ENCODE measurements at places on chromosomes 1 and 21.
A peak's percentile ranks its signal among the peaks of the same experiment; 100 is the strongest.

GRCh38 chr1:222167111-222167510, 380.8 kb downstream of the HHIPL2 start:
- H3K4me1 ChIP-seq, result no peaks in the 10 kb centered on the region
- DNase-seq, result no peak
- no peak overlapping the region for H3K27ac ChIP-seq
- no peaks in the 10 kb centered on the region for H3K36me3 ChIP-seq
- no peaks in the 10 kb centered on the region for H3K27me3 ChIP-seq

GRCh38 chr1:10633416-10633815, 158.7 kb downstream of the PEX14 start:
- no peaks in the 10 kb centered on the region for H3K27me3 ChIP-seq
- H3K36me3 ChIP-seq, result no peaks in the 10 kb centered on the region
- H3K27ac ChIP-seq, result peak overlapping the region; percentile 96
- no peak overlapping the region for H3K4me3 ChIP-seq
- H3K4me1 ChIP-seq, result peaks cover 18% of the 10 kb centered on the region
- DNase-seq, result no peak

DNA sequence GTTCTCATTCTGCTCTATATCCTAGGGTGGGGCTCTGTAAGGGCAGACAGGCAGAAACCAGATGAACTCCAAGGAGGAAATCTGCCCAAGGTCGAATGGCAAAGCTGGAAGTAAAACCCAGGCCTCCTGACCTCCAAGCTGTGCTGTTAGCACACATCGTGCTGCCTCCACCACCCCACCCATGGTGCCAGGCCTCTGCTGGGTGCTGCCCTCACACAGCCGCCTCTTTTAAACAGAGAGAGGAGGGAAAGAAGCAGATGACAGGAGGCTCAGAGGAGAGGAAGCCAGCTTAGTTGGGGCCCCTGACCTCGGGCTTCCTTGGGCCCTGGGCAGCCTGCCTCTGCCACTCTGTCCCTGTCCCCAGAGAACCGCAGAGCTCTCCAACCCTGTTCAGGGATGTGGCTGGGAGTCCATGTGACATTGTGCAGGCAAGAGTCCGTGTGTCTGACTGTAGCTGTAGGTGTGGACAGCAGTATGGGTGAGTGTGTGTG, 1.1 kb downstream of the SYNC start:
- no peaks in the 10 kb centered on the region for H3K27me3 ChIP-seq
- no peaks in the 10 kb centered on the region for H3K36me3 ChIP-seq
- DNase-seq, result no peak
- H3K4me3 ChIP-seq, result peak overlapping the region; percentile 76
- peak overlapping the region; percentile 78 for H3K27ac ChIP-seq
- peaks cover 6% of the 10 kb centered on the region for H3K4me1 ChIP-seq

- no peaks in the 10 kb centered on the region for H3K27me3 ChIP-seq
- H3K4me3 ChIP-seq, result no peak overlapping the region
- H3K4me1 ChIP-seq, result peaks cover 5% of the 10 kb centered on the region
- H3K27ac ChIP-seq, result peak overlapping the region; percentile 94
- H3K36me3 ChIP-seq, result no peaks in the 10 kb centered on the region
Measured at GRCh38 chr1:204418174-204419063, 6.8 kb upstream of the PPP1R15B start.

GRCh38 chr1:152022474-152022873, 14.3 kb downstream of the S100A11 start:
- DNase-seq, result no peak
- no peaks in the 10 kb centered on the region for H3K36me3 ChIP-seq
- no peak overlapping the region for H3K27ac ChIP-seq
- H3K4me3 ChIP-seq, result no peak overlapping the region
- H3K27me3 ChIP-seq, result no peaks in the 10 kb centered on the region
- H3K4me1 ChIP-seq, result no peaks in the 10 kb centered on the region

DNA sequence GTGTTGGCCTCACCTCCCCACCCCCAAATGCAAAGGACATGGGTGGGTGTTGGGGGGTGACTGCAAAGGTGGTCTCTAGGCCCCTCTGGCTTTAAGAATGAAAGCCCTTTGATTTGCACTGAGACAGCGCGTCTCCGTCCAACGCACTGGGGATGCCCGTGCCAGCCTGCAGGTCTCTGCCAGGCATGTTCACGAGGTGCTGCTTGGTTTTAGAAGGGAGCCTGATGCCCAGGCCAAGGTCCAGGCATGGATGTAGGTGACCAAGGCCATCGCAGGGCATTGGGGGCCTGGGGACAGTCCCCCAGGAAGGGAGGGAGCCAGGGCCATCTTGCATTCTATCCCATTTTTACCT, 363.6 kb upstream of the VAMP3 start:
- H3K4me1 ChIP-seq, result no peaks in the 10 kb centered on the region
- H3K36me3 ChIP-seq, result no peaks in the 10 kb centered on the region
- peak; percentile 7 for DNase-seq
- no peak overlapping the region for H3K4me3 ChIP-seq
- H3K27me3 ChIP-seq, result no peaks in the 10 kb centered on the region

DNA sequence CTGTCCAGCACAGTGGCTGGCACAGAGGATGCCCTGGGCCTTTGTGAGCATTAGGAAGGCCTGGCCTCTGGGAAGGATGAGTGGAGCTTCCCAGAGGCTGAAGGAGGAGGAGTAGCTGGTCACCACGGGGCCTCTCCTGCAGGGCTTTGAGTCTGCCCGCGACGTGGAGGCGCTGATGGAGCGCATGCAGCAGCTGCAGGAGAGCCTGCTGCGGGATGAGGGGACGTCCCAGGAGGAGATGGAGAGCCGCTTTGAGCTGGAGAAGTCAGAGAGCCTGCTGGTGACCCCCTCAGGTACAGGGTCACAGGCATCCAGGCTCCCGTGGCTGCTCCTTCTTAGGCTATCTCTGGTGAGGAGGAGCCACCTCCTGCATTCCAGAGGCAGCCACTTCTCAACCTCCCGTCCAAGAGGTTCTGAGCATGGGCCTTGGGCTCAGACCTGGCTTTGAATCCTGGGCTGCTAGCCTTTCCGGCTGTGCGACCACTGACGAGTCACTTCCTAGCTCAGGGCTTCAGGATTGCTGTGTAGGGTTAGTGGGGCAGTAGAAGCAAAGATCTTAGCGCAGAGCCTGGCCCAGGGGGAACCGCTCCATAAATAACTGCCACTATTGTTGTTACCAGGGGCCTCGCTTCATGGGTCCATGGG, 14.0 kb downstream of the SESN2 start:
- DNase-seq, result no peak
- no peaks in the 10 kb centered on the region for H3K4me1 ChIP-seq
- H3K27me3 ChIP-seq, result no peaks in the 10 kb centered on the region
- H3K27ac ChIP-seq, result no peak overlapping the region
- peaks cover 3% of the 10 kb centered on the region for H3K36me3 ChIP-seq

DNA sequence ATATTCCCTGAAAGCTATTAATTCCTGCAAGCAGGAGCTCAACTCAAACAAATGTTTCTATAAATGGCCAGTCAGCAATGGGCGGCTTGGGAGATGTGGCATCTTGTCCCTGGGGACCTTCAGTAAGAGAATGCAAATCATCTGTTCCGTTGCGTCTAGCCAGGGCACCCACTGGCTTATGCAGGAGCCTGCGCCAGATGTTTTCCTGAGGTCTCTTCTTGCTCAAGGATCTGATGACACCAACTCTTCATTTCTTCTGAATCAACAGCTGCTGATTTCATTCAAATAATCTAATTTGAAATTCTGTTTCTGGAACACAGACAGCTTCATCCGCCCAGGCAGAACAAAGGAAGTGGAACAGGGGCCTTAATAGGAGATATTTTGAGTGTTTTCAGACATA, 70.0 kb upstream of the AJAP1 start:
- H3K27ac ChIP-seq, result no peak overlapping the region
- no peaks in the 10 kb centered on the region for H3K27me3 ChIP-seq
- H3K4me1 ChIP-seq, result no peaks in the 10 kb centered on the region
- H3K4me3 ChIP-seq, result no peak overlapping the region

GRCh38 chr1:119873135-119874015, 22.9 kb downstream of the ADAM30 start:
- H3K36me3 ChIP-seq, result no peaks in the 10 kb centered on the region
- H3K4me1 ChIP-seq, result no peaks in the 10 kb centered on the region
- DNase-seq, result no peak
- H3K27ac ChIP-seq, result peak overlapping the region; percentile 68
- no peak overlapping the region for H3K4me3 ChIP-seq
- no peaks in the 10 kb centered on the region for H3K27me3 ChIP-seq

DNA sequence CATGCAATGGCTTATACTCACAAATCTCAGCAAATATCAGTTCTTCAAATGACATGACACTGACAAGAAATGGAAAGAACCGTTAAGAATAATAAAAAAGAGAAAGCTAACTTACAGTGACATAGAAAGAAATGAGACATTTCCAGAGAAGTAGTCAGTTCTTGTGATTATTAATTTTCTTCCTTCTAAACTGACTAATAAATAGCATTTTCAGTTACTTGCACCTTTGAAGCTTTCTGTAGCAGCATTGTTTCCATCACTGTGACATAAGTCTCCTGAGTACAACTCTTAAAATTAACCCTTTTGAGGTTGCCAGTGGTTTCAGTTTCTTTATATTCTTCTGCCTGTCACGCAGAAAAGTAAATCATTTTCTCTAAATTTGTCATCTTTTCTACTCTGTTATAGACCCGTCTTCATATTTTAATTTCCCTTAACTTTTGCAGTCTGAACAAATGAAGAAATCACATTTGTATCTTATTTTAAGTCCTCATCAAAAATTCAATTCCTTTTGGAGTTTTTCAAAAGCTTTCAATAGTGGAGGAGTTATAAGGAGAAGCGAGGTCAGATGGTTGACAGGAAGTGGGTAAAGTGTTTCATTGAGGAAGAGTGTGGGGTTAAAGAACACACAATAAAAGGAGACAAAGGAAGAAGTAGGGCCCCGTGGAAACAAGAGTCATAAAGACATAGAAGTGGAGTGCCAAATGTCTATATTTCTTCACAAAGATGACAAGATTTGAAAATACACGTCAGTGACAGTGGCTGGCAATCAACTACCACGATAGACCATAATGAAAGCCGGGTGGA, 57.9 kb upstream of the S1PR1 start:
- H3K27ac ChIP-seq, result no peak overlapping the region
- no peak for DNase-seq
- H3K27me3 ChIP-seq, result no peaks in the 10 kb centered on the region
- no peaks in the 10 kb centered on the region for H3K4me1 ChIP-seq
- no peak overlapping the region for H3K4me3 ChIP-seq

GRCh38 chr1:15381805-15382204, 27.9 kb upstream of the EFHD2 start:
- no peak for DNase-seq
- no peaks in the 10 kb centered on the region for H3K4me1 ChIP-seq
- H3K36me3 ChIP-seq, result no peaks in the 10 kb centered on the region
- H3K4me3 ChIP-seq, result no peak overlapping the region
- no peak overlapping the region for H3K27ac ChIP-seq

DNA sequence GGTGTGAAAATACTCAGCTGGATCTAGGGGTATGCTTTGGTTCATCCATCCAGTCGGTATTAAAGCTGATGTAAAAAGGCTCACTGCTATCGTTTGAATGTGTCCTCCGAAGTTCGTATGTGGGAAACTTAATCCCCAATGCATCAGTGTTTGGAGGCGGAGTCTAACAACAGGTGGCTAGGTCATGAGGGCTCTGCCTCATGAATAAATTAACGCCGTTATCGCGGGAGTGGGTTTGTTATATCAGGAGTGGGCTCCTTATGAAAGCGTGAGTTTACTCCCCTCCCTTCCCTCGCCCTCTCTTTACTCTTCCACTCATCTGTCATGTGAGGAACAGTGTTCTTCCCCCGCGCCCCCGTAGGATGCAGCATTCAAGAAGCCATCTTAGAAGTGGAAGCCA, 48.9 kb upstream of the ZNF281 start:
- H3K27me3 ChIP-seq, result no peaks in the 10 kb centered on the region
- DNase-seq, result no peak
- no peaks in the 10 kb centered on the region for H3K4me1 ChIP-seq
- H3K4me3 ChIP-seq, result no peak overlapping the region
- H3K36me3 ChIP-seq, result no peaks in the 10 kb centered on the region
- no peak overlapping the region for H3K27ac ChIP-seq

- H3K27ac ChIP-seq, result no peak overlapping the region
- no peak for DNase-seq
- no peak overlapping the region for H3K4me3 ChIP-seq
- no peaks in the 10 kb centered on the region for H3K4me1 ChIP-seq
Measured at GRCh38 chr1:209871006-209871405, 43.2 kb downstream of the UTP25 start.

DNA sequence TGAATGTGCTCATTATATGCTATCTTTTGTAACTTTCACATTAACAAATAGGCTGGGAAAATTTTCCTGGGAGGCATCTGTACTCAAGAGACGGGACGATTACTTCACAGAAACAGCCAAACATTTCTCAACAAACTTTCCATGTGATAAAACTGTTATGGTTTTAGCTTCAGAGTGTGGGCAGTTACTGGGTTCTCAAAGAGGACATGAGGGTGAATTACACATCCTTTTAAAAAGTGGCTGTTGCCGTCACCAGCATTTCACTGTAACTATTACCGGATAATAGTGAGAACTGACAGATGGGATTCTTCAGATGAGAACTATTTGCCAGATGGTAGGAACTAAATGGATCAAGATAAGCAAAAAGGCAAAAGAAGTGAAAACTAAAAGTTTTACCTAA, 109.1 kb downstream of the APP start:
- H3K36me3 ChIP-seq, result no peaks in the 10 kb centered on the region
- H3K4me1 ChIP-seq, result no peaks in the 10 kb centered on the region
- no peak for DNase-seq
- H3K27ac ChIP-seq, result peak overlapping the region; percentile 41

GRCh38 chr21:45021428-45022347, 52.7 kb upstream of the ADARB1 start:
- peak overlapping the region; percentile 25 for H3K27ac ChIP-seq
- no peaks in the 10 kb centered on the region for H3K4me1 ChIP-seq
- no peak overlapping the region for H3K4me3 ChIP-seq
- no peaks in the 10 kb centered on the region for H3K36me3 ChIP-seq
- no peaks in the 10 kb centered on the region for H3K27me3 ChIP-seq

DNA sequence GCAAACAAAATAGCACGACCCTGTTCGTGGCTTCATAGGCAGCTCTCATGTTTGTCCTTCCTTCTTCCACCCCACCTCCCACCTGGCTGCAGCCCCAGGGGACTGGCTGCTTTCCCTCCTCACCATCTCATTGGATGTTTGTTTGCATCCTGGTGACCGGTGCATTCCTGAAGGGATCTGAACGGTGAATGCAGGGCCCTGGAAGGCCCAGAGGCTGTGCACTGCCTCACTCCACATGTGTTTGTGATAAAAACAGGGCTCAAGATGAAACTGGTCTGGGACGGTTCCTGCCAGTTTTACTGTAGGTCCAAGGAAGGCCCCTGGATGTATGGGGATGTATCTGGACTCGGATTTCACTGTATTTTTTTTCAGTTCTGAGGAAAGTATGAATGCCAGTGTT, 42.8 kb downstream of the CNN3 start:
- H3K4me3 ChIP-seq, result no peak overlapping the region
- peak overlapping the region; percentile 90 for H3K27ac ChIP-seq
- no peaks in the 10 kb centered on the region for H3K27me3 ChIP-seq
- no peaks in the 10 kb centered on the region for H3K4me1 ChIP-seq
- no peaks in the 10 kb centered on the region for H3K36me3 ChIP-seq

- peak overlapping the region; percentile 7 for H3K4me3 ChIP-seq
- no peak for DNase-seq
- H3K36me3 ChIP-seq, result no peaks in the 10 kb centered on the region
Measured at GRCh38 chr21:42534421-42535378, 21.0 kb downstream of the SLC37A1 start.

All from breast epithelium (tissue), 4 donors.